ENCODE measurements at places on chromosomes 16 and 17.

GRCh38 chr16:73131156-73131862 lies 83.4 kb upstream of the ZFHX3 start:
- no peak for DNase-seq

DNA sequence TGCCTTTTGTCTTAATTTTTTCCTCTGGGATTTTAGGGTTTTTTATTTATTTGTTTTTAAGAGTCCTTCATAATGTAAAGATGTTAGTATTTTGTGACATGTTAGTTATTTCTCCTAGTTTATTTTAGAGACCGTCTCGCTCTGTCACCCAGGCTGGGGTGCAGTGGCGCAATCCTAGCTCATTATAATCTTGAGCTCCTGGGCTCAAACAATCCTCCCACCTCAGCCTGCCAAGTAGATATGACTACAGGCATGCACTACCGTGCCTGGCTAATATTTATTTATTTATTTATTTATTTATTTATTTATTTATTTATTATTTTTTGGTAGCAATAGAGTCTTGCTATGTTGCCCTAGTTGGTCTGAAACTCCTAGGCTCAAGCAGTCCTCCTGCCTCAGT lies 37.4 kb upstream of the ARHGAP17 start:
- DNase-seq = no peak

GRCh38 chr16:28011223-28011622 lies 52.3 kb downstream of the GSG1L start:
- no peak for DNase-seq

DNA sequence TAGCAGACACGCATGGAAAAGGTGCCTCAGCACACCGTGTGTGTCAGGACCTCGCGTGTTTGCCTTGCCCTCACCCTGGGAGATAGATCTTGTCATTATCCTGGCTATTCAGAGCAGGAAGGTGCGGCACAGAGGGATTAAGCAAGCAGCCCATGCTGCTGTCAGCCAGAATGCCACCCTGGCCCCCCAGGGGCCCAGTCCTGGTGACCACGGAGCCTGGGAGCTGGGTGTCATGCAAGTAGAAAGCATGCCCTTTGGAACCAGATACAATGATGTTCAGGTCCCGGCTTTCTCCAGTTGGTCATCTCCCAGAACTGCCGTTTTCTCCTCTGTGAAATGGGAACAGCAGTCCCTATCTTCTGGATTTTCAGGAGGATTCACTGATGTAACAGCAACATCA lies 29.9 kb downstream of the CACNG4 start:
- DNase-seq = no peak

DNA sequence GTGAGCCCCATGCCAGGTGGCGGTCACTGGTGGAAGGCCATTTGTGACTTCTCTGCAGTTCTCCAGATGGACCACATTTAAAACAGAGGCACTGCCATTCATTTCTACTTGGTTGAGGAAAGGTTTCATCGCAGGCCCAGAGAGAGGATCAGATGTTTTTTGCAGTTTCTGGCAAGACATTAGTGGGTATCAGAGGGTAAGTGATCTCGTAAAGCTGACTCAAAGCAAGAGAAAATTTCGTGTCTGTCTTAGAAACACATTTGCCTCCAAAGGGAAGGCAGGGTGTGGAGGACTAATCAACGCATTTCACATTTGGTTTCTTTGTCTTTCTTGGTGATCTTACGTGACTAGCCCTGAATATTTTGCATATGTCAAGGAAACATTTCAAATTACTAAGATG lies 81.8 kb downstream of the PRKCB start:
- no peak for DNase-seq

Measured in kidney tubule cell (primary cell).